ENCODE measurements at places on chromosomes 1 and 21.

- DNase-seq, result no peak
Measured at GRCh38 chr1:10881046-10881445, 84.6 kb upstream of the CASZ1 start.

GRCh38 chr1:185696422-185697150, 37.6 kb upstream of the HMCN1 start:
- no peak for DNase-seq

GRCh38 chr1:182614796-182615454, 10.7 kb upstream of the RGS16 start:
- peak; percentile 86 for DNase-seq

DNA sequence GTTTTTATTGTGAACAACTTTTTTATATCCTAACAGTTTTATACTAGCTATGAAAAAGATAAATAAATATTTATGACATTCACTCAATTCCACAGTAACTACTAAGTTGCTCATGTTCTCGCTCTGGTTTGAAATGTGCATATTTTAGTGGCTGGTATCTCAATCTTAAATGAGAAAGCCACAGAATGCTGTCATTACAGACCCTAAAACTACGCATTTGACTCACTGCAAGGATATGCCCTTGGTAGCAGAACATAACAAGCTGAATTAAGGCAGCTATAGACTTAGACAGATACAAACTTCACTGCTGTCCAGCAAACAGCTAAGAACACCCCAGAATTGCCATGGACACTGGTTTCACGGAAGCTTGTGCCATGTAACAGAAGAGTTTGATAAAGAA, 19.0 kb downstream of the DAB1 start:
- DNase-seq, result no peak

- DNase-seq, result no peak
Measured at GRCh38 chr1:26785611-26786436, 1.9 kb upstream of the PIGV start.

DNA sequence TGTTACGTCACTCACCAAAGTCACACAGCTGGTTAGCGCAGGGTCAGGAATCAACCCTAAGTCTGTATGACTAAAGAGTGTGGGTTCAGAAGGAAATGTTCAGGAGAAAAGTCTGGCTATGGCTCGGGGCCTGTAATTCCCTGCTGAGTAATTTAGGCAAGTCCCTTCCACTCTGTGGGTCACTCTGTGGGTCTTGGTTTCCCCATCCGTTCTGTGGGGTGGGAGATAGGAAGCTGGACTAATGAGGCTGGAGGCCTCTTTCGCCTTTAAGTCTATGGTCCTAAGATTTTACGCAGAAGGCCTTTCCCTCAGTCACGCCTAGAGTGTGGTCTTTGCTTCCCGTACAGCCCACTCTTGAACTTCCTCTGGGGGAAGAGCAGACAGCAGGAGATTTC, 14.3 kb upstream of the MED18 start:
- DNase-seq, result no peak

- DNase-seq, result no peak
Measured at GRCh38 chr1:207815913-207816291, 64.0 kb downstream of the CD46 start.

- no peak for DNase-seq
Measured at GRCh38 chr1:154318386-154318785, 2.5 kb upstream of the AQP10 start.
